Epithelial cell of esophagus (primary cell): ENCODE measurements at places on chromosomes 11 and 22.

DNA sequence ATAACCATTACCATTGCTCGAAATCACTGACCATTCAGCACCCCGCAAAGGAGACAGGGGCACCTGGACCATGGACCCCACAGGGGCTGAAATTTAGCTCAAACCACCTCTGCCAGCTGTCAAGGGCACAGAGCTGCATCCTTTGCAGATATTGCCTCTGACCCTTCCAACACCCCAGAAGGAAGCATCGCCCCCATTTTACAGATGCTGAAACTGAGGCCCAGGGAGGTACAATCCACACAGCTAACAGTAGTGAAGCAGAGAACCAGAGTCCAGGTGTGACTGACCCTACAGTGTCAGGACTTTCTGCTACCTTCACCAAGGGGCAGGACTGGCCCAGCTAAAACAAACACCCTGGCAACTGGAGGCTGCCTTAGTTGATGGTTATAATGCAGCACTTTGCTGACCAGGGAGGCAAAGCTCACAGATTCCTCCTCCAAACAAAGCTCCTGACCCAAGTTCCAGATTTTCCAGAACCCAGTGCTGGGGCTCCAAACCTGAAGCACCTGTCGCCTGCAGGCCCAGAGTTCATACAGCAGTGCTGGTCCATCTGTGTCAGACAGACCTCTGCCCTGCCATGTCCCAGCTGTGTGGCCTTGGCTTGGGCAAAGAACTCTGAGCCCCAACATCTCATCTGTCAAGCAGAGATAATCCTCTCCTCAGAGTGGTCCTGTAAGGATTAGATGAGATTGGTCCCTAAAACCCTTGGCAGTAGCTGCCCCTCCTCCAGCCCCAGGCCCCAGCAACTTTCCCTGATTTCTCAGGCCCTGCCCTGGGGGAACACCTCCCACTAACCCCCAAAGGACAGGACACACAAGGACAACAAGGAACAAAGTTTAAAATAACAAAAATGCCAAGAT lies 15.2 kb upstream of the ARAP1 start:
- DNase-seq, result no peak

DNA sequence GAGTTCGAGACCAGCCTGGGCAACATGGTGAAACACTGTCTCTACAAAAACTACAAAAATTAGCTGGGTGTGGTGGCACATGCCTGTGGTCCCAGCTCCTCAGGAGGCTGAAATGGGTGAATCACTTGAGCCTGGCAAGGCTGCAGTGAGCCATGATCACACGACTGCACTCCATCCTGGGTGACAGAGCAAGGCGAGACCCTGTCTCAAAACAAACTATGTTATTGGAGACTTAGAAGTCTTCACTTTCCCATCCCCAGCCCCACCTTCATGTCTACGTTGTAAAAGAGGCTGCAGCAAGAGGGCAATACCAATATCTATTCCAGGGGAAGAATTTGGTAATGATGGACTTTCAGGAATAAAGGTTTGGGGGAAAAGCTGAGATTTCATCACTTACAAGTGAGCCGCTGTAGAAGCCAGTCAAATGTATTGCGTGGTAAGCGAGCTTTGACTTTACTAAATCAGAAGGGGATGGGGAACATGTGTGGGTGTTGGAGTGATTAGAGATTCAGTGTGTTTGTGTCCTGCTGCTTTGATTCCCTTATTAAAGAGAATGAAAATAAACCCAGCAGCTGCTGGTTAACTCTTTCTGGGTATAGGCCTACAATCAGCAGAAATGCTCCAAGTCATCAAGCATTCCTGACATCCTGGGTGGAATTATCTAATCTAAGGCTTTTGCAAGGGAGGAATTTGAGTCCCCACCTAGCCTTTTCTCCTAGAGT lies 53.7 kb downstream of the UBASH3B start:
- peak; percentile 64 for DNase-seq

DNA sequence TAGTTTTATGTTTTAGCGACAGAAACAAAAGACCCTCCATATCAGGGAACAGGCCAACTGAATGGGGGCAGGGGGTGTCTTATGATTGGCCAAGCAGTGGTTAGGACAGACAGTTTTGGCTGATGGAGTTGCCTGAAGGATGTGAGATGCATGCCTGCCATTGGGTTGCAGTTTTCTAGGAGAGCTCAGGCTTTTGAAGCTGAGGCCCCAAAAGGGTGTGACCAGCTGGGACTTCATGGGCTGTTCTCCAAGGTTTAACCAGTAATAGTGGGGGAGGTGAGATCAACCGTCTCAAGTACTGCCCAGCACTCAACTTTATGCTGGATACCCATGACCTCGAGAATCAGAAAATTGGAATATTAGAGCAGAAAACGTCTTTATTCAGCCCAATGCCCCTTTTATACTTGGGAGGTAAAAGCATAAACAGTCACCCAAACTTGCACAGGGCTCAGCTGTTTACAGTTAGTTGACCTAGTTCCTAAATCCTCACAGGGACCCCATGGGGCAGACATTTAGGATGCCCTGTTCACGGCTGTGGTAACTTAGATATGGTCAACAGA lies 13.5 kb downstream of the DTX4 start:
- no peak for DNase-seq

GRCh38 chr11:26948881-26949280 lies 45.0 kb upstream of the FIBIN start:
- DNase-seq, result peak; percentile 25

- no peak for DNase-seq
Measured at GRCh38 chr11:44854741-44855492, 95.8 kb downstream of the TP53I11 start.

DNA sequence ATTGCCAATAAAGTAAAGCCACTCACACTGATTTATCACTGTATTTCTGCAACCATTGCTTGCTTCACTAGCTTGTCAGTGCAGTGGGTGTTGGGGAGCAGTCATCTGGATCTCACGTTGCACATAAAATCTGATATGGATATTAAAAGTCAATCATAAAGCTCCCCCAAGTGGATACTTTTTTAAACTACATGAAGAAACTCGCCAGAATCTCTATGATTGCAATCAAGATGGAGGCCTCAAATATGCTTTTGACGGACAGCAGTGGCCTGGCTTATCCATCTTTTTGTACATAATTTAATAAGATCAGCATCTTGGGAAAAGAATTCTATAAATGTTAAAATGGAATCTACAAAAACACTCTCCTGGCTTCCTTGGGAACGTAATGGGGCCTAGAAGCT lies 137.7 kb downstream of the WT1 start:
- DNase-seq, result peak; percentile 44

- DNase-seq, result no peak
Measured at GRCh38 chr11:81963018-81963417, 770.6 kb downstream of the FAM181B start.

DNA sequence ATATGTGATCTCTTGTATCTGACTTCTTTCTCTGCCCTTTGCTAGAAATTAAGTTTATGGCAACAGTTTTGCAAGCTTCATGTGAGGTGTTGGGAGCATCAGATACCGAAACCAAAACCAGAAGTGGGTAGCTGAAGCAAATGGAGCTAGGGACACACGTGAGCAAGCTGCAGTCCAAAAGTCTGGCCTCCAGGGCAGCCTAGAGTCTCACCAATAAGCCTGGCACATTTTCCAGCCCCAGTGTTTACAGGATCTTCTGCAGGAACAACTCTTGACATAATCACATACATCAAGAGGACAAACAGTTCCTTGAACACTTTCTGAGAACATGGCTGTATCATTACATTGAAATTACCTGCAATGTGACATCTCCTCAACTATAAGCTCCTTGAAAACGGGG lies 114.1 kb downstream of the LARGE1 start:
- no peak for DNase-seq

DNA sequence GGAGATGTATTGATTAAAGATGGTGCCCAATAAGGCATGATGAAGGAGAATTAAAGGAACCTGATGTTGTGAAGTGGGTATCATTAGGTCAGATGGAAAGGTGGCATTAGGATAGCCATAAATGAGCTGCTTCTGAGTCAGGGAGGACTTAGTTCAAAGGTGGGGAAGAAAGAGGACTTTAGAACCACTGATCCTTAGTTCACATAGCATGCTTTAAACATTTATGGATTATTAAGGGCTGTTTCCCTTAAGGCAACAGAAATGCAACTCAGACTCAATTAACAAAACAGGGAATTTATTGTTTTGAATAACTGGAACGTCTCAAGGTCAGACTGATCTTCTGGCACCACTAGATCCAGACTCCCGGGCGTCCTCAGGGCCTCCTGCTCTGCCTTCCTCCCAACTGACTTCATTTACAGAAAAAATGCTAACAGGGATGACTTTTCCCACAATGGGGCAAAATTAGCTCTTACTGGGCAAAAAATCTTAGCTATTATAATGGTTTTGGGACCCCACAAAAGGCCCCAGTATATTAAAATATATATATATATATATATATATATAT lies 1526.0 kb downstream of the TBC1D22A start:
- no peak for DNase-seq

DNA sequence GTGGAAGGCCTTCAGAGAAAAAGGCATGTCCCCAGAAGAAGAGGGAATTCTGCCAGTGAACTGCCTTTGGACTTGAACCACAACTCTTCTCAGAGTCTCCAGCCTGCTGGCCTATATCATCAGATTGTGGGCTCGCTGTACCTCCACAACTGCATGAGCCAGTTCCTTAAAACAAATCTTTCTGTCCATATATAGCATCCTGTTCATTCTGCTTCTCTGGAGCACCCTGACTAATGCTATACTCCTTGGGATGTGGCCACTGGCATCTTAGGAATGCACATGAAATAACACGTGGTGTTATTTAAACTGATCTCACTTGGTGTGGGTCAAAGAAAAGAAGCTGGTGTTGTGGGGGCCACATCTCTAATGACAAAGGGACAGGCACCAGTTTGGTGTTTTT lies 58.3 kb upstream of the VSTM5 start:
- peak; percentile 73 for DNase-seq
